Dorsolateral prefrontal cortex (tissue), 122 donors: ENCODE measurements at places on chromosomes 12 and 14.

- no peak for DNase-seq
These were observed 34.4 kb downstream of the PPP1R36 start for GRCh38 chr14:64584190-64584589.

- DNase-seq: no peak
These were observed 11.2 kb upstream of the GNPNAT1 start for GRCh38 chr14:52802597-52802996.

- no peak for DNase-seq
These were observed 111.1 kb upstream of the CCDC175 start for GRCh38 chr14:59687663-59688062.

- no peak for DNase-seq
These were observed 14.5 kb upstream of the NAV3 start for GRCh38 chr12:77816196-77816595.

DNA sequence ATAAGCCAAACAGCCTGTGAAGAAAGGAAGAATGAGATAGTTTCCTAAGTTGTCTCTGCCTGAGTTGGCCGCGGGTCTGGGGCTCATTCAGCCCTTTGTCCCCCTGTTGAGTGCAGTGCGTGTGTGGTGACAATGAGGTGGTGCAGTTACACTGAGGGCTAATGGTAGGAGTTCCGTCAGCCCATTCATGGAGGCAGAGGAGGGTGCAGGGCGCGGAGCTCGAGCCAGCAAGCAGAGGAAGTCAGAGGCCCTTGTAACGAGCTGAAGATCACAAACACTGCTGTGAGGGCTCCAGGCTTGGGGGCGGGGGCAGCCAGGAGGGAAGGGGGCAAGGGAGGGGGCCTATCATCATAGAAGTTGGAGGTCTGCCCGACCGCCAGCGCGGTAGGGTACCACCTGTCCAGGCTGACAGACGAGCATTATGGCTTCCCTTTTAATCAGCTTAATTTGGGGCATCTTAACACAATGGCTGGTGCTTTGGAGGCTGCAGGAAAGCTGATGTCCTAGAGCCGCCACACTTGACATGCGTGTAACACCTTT is 20.5 kb downstream of the CCND2 start:
- DNase-seq: no peak

DNA sequence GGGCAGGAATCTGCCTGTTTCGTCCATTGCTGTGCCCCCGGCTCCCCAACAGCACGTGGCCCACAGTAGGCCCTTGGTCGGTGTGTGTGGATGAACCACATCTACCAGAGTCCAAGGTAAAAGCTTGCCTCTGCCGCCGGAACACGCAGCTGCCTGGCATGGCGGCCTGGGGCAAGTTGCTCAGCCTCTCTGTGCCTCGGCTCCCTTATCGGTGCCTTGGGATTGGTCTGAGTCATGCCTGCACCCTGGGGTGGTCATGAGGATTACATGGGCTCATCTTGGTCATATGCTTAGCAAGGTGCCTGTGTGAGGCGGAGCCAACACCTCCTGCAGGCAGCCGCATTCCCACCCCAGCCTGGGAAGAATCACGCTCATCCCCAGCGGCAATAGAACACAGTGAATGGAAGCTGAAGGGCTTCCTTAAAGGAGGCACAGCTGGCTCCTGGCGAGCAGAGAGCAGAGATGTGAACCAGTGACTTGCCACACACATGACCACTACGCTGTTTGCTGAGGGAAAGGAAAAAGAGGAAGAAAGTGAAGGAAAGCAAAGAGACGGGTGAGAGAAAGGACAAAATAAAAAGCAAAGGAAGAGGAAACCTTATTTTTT is 5.5 kb upstream of the SCARB1 start:
- no peak for DNase-seq
